ENCODE measurements at places on chromosomes 6 and 20.

- DNase-seq, result no peak
Observed at GRCh38 chr6:98992535-98992934, 44.8 kb upstream of the FBXL4 start.

- no peak for DNase-seq
Observed at GRCh38 chr6:537114-537513, 119.8 kb downstream of the HUS1B start.

GRCh38 chr6:32761072-32761471, 2.3 kb downstream of the HLA-DQB2 start:
- no peak for DNase-seq

- DNase-seq, result no peak
Observed at GRCh38 chr6:73368675-73369074, 1.0 kb downstream of the OOEP start.

- DNase-seq, result no peak
Observed at GRCh38 chr6:135094403-135094821, 39.8 kb upstream of the HBS1L start.

- peak; percentile 56 for DNase-seq
Observed at GRCh38 chr6:105452924-105453756, 50.3 kb upstream of the PREP start.

GRCh38 chr6:110534731-110535492, 58.5 kb upstream of the SLC22A16 start:
- DNase-seq, result no peak

DNA sequence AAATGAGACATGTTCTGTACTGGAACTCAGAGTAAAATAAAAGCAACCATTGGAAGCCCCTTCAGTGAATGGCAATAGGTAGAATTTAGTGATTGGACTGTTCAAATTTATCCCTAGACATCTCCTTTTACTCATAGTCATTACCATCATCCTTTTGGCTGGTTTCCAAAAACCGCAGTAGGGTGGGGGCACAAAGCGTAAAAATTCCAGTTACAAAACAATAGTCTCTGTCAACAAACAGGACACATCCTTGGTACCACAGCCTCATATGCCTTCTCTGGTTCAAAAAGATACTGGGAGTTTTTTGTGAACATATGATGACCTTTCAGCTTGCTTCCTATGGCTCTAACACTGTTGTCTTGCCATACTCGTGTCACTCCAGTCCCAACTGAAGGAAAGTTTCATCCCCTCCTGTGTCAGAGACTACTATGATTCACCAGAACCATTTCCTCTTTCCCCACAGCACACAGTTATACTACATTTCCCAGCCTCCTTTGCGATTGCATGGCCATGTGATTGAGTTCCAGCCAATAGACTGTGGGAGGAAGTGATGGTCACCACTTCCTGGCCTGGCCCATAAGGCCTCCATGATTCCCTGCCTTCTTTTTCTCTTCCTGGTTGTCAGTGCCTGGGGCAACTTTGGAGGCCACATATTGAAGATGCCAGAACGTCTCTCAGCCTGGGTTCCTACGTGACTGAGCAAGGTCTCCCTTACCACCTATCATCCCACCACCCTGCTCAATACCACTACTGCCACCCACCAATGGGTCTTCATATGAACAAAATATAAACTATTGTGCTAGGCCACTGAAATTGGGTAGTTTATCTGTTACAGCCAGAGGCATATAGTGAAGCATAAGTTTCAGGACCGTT, 162.4 kb downstream of the ID4 start:
- no peak for DNase-seq

GRCh38 chr20:48630342-48631075, 197.3 kb downstream of the PREX1 start:
- DNase-seq, result peak; percentile 26

DNA sequence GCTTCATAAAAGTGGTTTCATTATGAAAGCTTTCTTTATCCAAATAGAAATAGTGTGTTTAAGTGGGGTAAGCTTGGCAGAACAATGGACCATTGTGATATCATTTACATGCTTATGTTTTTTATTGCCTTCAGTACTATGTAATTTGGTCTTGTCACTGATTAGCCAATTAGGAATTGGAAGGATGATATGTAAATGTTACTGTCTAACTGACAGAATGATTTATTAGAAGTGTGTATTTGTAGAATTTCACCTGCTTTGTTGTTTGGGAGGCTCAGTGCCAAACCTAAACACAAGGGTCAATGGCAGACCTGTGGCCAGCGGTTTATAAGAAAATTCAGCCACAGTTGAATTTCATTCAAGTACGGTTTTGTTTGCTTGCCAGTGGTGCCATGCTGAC, 39.0 kb downstream of the AIG1 start:
- no peak for DNase-seq

DNA sequence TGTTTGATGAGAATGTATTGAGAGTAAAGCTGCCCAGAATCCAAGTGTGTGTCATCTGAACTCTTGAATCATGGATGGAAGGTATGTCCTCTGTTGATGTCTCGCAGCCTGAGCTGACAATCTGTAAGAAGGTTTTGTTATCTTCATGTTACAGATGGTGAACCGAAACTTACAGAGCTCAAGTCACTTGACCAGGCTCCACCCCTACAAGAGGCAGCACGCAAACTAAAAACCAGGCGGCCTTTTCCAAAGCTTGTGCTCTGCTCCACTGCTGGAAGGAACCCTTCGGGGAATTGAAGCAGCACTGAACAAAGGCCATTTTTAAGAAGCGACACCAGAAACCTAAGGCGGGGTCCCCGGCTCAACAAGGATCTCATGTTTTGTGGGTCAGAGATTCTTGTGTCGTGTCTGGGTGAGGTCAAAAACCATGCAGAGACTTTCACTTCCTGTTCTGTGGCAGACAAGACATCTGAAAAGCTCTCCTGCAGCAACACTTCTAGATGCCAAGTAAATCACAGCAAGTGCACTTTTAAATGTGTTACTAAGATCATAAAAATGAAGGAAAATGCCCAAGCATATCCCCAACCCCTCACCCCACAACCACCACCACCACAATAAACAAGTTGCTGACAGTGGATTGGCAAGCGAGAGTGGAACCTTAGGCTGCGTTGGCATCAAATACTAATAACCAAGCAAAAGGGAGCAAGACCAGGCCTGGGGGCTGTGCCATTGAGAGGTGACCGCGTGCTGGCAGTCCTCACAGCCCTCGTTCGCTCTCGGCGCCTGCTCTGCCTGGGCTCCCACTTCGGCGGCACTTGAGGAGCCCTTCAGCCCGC, 27.3 kb downstream of the NQO2 start:
- peak; percentile 73 for DNase-seq
